ENCODE measurements at places on chromosomes 6 and 20. TPM values are rescaled to one million over a fixed set of nuclear protein-coding genes. Genes with fewer than 3 reads are reported as not detected.

DNA sequence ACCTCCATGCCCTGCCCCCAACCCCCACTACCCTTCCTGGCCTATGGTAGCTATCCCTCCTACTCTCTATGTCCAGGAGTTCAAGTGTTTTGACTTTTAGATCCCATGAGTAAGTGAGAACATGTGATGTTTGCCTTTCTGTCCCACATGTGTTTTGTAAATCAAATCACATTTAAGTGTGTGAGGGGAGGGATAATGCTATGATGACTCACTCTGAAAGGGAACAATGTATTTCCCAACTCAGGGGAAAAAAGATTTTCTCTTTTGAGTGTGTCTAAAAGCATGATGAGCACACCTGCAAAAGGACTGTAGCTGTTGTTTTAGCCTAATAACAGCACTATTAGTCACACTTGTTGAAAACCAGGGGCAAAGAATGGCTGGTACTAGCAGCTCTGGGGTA, 193.7 kb downstream of the GJA10 start:
- no peak for DNase-seq

Gene GSTA3
- not detected for polyA plus RNA-seq

- no peak for DNase-seq
Observed at GRCh38 chr6:35596448-35597442, 84.0 kb upstream of the TULP1 start.

- DNase-seq, result no peak
Observed at GRCh38 chr6:111269401-111269970, 182.2 kb downstream of the SLC16A10 start.

- DNase-seq, result no peak
Observed at GRCh38 chr6:109241199-109241598, 141.1 kb downstream of the CD164 start.

Gene SUMO4
- 0.32 TPM for polyA plus RNA-seq

Gene ACSS1
- polyA plus RNA-seq, result 29.3 TPM

GRCh38 chr6:39228992-39229767, at the start of gene KCNK5:
Gene KCNK5 (minus strand): TSS chr6:39229475. CDS start chr6:39229111, 364 bp downstream.
- DNase-seq, result peak; percentile 92

Gene SRXN1
- 23.9 TPM for polyA plus RNA-seq

- peak; percentile 21 for DNase-seq
Observed at GRCh38 chr6:99151634-99152346, 197.7 kb downstream of the FAXC start.

- no peak for DNase-seq
Observed at GRCh38 chr6:7687145-7688111, 38.5 kb upstream of the BMP6 start.
